ENCODE measurements at places on chromosomes 1 and 21.

DNA sequence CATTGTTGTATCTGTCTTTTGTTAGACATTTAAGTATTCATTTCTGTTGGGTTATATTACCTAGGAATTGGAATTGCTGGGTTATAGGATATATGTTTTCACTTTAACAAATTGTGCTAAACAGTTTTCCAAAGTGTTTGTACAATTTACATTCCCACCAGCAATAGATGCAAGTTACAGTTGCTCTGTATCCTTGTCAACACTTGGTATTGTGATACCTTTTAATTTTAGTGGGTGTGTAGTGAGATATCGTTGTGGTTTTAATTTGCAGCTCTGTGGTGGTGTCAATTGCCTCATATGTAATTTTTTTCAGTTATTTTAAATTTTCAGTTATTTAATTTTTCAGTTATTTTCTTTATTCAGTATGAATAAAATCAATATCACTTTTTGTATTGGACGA lies 7.4 kb upstream of the DPH5 start:
- H3K4me1 ChIP-seq: no peaks in the 10 kb centered on the region
- H3K36me3 ChIP-seq: no peaks in the 10 kb centered on the region
- no peak overlapping the region for H3K27ac ChIP-seq

DNA sequence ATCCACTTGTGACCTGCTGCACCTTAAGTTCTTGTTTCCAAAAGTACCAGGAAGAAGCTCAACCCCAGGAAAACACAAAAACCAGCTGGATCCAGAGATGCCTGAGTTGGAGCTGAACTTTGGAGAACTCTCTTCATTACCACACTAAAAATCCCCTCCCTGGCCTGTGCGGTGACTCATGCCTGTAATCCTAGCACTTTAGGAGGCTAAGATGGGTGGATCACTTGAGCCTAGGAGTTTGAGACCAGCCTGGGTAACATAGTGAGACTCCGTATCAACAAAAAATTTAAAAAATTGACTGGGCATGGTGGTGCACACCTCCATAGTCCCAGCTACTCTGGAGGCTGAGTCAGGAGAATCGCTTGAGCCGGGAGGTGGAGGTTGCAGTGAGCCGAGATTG lies 6.2 kb downstream of the MAP1LC3C start:
- no peaks in the 10 kb centered on the region for H3K27me3 ChIP-seq
- no peak overlapping the region for H3K27ac ChIP-seq
- H3K36me3 ChIP-seq: no peaks in the 10 kb centered on the region
- H3K4me3 ChIP-seq: no peak overlapping the region
- DNase-seq: no peak

- DNase-seq: no peak
- H3K4me1 ChIP-seq: no peaks in the 10 kb centered on the region
- H3K4me3 ChIP-seq: no peak overlapping the region
- no peaks in the 10 kb centered on the region for H3K27me3 ChIP-seq
These were observed 255.7 kb downstream of the OMA1 start for GRCh38 chr1:58290685-58291372.

DNA sequence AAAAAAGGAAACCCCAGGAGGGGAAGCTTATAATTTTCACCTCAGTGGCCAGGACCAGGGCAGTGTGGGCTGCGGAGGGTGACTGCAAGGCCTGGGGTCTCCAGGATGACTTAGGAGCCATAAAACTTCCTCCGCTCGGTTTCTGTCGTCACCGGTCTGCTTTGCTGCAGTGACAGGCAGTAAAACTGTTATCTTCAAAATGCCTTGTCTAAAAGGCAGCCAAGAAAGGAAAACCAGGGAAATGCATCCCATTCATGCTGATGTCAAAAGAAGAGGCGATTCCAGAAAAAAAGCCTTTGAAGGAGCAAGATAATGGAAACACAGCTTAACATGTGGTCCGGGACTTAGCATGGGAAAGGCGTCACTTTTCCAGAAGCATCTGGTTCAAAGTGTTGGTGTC lies 42.0 kb downstream of the COL6A1 start:
- no peaks in the 10 kb centered on the region for H3K27me3 ChIP-seq
- no peak overlapping the region for H3K27ac ChIP-seq
- H3K4me1 ChIP-seq: peaks cover 3% of the 10 kb centered on the region
- no peaks in the 10 kb centered on the region for H3K36me3 ChIP-seq
- H3K4me3 ChIP-seq: no peak overlapping the region

GRCh38 chr21:32131960-32132359 lies 146.9 kb downstream of the MIS18A start:
- no peaks in the 10 kb centered on the region for H3K27me3 ChIP-seq
- no peak overlapping the region for H3K27ac ChIP-seq
- no peak for DNase-seq
- no peak overlapping the region for H3K4me3 ChIP-seq

- H3K4me1 ChIP-seq: no peaks in the 10 kb centered on the region
- no peak for DNase-seq
- no peaks in the 10 kb centered on the region for H3K36me3 ChIP-seq
- H3K27ac ChIP-seq: no peak overlapping the region
These were observed 30.4 kb downstream of the ZNF281 start for GRCh38 chr1:200379432-200379757.

All from aorta (tissue), 5 donors.